ENCODE measurements at places on chromosomes 6 and 20. TPM values are rescaled to one million over a fixed set of nuclear protein-coding genes. Genes with fewer than 3 reads are reported as not detected.

GRCh38 chr20:53865901-53866793 lies 204.2 kb downstream of the BCAS1 start:
- DNase-seq: peak; percentile 90

GLP1R gene
- not detected for total RNA-seq

- no peak for DNase-seq
These were observed 255.1 kb downstream of the RNGTT start for GRCh38 chr6:88708197-88708744.

GRCh38 chr6:33430991-33431879 lies 11.4 kb downstream of the SYNGAP1 start:
- no peak for DNase-seq

DNMT3B gene
- 5.6 TPM for total RNA-seq

SYCP2 gene
- total RNA-seq: 2.6 TPM

CST1 gene
- total RNA-seq: not detected

EYS gene
- total RNA-seq: not detected

- no peak for DNase-seq
These were observed 12.5 kb downstream of the SESN1 start for GRCh38 chr6:109082188-109082577.

- DNase-seq: no peak
These were observed 145.2 kb downstream of the DTNBP1 start for GRCh38 chr6:15517600-15517999.

ZCCHC3 gene
- total RNA-seq: 25.2 TPM

IPCEF1 gene
- 0.63 TPM for total RNA-seq

DNA sequence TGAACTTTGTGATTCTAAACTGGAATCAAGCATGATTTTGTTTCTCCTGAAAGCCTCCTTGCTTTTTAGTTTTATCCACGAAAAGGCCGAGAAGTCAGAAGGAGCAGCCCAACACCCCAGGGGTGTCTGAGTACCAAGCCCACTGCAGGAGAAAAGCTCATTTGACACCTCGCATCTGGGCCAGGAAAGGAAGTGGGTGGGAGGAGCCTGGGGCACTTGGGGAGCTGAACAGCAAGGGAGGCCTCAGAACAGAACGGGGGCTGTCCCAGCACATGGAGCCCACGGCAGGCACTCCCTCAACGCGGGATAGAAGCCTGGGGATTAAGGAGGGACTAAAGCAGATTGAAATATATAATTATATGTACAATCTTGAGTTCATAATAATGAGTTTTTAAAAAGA lies 6.6 kb downstream of the KIF25 start:
- no peak for DNase-seq

- DNase-seq: no peak
These were observed 4.6 kb downstream of the NCOA3 start for GRCh38 chr20:47506335-47506734.

- DNase-seq: no peak
These were observed 52.0 kb downstream of the FRK start for GRCh38 chr6:116008470-116009243.

GRCh38 chr6:138774370-138774769 lies 801 bp downstream of the CCDC28A start:
- no peak for DNase-seq

DNA sequence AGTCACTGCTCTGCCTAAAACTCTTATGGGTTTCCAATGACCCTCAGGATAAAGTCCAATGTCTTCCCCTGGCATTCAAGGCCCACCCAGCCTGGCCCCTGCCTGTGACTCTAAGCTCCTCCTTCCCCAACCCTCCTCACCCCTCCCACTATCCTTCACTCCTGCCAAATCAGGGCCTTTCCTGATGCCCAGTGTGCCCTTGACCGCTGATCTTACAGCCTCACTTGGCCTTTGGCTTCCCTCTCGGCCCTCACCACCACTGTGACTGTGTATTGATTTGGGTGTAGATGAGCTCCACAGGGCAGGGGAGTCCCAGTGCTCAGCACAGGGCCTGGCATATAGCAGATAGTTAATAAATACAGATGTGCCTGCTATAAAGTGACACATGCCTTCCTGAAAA lies 115.7 kb downstream of the TOX2 start:
- no peak for DNase-seq

- no peak for DNase-seq
These were observed 52.3 kb upstream of the TMEM170B start for GRCh38 chr6:11485271-11485670.

All from SJSA1 (cell line).